ENCODE measurements at places on chromosomes 3 and 15. TPM values are rescaled to one million over a fixed set of nuclear protein-coding genes. Genes with fewer than 3 reads are reported as not detected.

DNA sequence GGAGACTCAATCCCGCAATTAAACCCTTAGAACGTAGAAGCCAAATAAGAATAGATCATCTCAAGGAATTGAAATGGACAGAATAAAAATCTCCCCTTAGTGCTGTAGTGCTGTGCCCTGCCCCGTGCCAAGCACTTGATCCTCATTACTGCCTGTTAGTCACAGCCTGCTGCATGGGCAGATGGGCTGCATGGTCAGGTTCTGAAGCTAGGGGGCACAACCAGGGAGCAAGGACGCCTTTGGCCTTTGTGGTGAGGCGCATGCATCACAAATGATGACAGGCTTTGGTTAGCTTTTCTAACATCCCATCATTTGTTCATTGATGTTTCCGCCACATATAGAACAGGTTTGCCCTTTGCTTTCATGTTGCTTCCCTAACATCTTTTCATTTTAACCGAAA lies 336.3 kb upstream of the ADAMTS9 start:
- DNase-seq = no peak

- DNase-seq = no peak
Observed at GRCh38 chr3:135348690-135349089, 553.6 kb downstream of the EPHB1 start.

The RLBP1 gene
- not detected for polyA plus RNA-seq

- no peak for DNase-seq
Observed at GRCh38 chr3:138323971-138324370, 5.7 kb downstream of the NME9 start.

DNA sequence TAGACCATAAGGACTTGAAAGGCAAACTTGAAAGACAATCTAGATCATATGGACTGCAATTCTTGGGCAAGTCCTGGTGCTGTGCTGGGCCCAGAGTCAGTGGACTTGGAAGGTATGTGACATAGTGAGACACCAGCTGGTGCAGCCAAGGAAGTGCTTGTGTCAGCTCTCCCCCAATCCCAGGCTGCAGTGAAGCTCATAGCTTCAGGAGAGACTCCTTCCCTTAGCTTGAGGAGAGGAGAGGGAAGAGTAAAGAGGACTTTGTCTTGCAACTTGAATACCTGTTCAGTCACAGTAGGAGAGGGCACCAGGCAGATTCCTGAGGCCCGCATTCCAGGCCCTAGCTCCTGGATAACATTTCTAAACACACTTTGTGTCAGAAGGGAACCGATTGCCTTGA lies 127.4 kb upstream of the ZPLD1 start:
- DNase-seq = no peak

GRCh38 chr3:43892526-43892925 lies 201.8 kb downstream of the ABHD5 start:
- DNase-seq = no peak

The SPATA12 gene
- polyA plus RNA-seq = not detected

DNA sequence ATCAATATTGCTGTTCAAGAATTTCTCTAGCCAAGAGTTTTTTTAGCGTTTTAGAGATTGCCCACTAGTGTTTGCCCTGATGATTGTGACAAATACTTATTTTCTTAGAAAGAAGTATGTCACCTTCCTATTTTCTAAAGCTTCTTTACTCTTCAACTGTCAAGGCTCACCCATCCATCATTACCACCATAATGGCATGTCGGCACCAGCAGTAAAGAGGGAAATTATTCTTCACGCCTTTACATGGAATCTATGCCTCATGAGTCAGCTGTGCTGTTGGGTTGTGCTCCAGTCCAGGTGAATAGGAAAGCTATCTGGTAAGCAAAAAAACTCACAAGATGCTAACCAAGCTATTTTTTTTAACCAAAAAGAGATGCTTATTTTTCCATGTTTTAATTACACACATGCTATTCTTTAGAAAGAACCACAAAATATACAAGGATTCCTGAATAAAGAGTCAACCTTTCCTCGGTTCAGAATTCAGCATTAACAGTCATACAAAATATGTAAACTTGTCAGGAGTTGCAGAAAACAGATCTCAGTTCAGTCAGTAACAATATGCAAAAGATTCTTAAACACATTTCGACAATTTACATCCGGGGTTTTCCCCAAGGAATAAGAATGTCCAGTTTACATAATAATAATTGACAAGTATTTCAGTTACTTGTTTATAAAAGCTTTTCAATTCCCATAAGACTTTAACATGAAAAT lies 128.0 kb downstream of the ATP8B4 start:
- no peak for DNase-seq

- DNase-seq = peak; percentile 95
Observed at GRCh38 chr3:120742198-120742848, at the start of the genes GTF2E1 and RABL3. GTF2E1 (plus strand) TSS chr3:120742744; CDS start chr3:120750553, 7,809 bp downstream. RABL3 (minus strand) TSS chr3:120742516; CDS start chr3:120742507, 9 bp downstream.

The MOBP gene
- not detected for polyA plus RNA-seq

GRCh38 chr3:181558870-181559269 lies 152.9 kb upstream of the SOX2 start:
- DNase-seq = peak; percentile 35

DNA sequence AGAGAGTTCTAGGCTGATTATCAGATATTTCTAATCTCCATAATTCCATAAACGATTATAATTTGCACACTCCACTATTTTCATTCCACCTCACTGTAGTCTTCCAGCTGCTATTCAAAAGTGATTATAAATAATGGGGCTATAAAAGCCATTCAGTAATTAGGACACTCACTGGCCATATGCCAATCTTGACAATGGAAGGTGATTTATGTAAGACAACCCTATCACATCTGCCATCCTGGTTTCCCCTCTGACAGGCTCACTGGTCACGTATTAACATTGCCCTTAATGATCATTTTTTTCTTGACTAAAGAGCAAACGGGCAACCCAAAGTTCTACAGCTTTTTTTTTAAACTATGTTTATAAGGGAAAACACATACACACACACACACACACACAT lies 402.4 kb downstream of the MAGI1 start:
- no peak for DNase-seq

The RETNLB gene
- not detected for polyA plus RNA-seq

DNA sequence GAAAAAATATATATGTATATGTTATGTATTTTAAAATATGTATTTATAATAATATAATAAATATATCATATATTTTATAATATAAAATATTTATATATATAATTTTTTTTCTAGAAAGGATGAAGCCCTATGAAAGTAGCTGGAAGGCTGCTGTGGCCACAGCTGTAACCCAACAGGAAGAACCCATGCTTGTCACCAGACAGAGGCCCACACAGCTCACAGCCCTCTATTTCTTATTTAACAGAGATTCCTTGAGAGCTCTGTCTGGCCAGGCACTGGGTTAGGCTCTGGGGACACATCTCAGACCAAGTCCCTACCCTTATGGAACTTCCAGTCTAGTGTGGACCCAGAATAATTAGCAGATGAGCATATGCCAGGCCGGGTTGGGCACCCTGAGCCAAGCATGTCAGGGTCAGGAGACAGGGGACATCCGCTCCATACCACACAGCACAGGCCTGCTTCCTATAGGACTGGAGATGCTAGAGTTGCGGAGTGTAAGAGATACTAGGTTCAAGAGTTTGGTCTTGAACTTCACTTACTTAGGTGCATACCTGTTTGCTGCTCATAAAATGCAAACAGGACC lies 20.5 kb downstream of the MGLL start:
- DNase-seq = no peak

The GPR27 gene
- 0.57 TPM for polyA plus RNA-seq

GRCh38 chr3:58093574-58094195 lies 85.5 kb downstream of the FLNB start:
- DNase-seq = no peak

- DNase-seq = no peak
Observed at GRCh38 chr3:32888739-32889138, 62.7 kb upstream of the CCR4 start.

- DNase-seq = no peak
Observed at GRCh38 chr3:58800940-58801339, 134.4 kb upstream of the FAM3D start.

GRCh38 chr3:127711021-127711695 lies 38.4 kb downstream of the ABTB1 start:
- no peak for DNase-seq

DNA sequence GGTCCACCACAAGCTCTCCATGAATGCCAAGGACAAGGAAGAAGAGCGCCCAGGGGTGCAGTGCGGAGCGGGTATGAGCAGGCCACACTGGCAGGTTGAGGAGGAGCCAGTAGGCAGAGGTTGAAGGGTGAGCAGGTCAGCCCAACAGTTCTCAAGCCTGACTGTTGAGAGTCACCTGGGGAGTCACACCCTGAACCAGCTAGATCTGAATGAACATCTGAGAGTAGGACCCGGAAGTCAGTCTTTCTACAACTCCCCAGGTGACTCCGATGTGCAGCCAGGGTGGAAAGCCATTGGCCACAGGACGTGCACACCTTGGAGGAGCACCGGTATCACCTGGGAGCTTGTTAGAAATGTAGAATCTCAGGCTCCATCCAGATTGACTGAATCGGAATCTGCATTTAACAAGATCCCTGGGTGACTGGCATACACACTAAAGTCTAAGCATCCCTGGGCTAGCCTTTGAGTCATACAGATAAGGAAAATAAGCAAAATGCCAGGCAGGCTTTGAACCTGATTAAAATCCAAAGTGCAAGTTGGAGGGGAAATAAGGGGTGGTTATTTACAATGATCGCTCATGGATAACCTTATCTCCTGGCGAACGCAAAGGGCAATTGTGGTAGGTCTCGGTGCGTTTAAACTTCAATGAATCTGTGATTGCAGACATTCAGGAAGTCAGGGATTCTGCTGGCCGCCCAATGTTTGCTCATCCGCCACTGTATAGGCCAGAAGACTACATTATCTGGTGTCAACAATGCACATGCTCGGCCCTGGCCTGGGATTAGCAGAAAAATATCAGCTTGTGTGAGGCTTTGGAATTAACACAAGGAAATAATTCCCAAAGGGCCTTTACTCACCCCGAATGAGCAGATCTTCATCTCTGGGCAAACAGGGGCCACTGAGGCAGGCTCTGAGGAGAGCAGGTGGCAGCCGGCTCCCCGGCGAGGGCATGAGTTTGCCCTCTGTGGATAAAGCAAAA lies 11.7 kb upstream of the LYZL4 start:
- DNase-seq = no peak

The CPB1 gene
- 0.08 TPM for polyA plus RNA-seq

DNA sequence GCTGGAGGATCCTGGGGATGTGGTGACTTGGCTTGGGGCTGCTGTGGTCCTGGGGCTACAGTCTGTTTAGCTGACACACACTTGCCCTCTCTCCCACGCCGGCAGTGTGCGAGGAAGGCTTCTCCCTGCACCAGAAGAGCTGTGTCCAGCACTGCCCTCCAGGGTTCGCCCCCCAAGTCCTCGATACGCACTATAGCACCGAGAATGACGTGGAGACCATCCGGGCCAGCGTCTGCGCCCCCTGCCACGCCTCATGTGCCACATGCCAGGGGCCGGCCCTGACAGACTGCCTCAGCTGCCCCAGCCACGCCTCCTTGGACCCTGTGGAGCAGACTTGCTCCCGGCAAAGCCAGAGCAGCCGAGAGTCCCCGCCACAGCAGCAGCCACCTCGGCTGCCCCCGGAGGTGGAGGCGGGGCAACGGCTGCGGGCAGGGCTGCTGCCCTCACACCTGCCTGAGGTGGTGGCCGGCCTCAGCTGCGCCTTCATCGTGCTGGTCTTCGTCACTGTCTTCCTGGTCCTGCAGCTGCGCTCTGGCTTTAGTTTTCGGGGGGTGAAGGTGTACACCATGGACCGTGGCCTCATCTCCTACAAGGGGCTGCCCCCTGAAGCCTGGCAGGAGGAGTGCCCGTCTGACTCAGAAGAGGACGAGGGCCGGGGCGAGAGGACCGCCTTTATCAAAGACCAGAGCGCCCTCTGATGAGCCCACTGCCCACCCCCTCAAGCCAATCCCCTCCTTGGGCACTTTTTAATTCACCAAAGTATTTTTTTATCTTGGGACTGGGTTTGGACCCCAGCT lies 2.9 kb upstream of the FES start:
- no peak for DNase-seq

DNA sequence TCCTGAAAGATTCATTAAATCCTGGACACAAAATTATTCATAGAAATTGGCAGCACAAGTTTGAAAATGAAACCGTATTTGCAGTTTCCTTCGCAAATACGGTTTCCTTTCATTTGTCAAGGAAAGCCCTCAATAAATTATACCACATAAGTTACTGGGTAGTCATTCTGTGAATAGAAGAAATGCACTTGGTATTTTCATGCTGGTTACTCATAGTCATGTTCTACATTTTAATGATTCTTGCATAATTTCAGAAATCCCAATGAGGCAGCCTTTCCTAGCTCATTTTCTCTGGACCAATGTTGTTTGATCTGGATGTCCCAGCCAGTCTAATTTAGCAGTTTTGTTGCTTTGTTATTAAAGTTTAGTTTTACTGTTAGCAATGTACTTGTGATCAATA lies 43.2 kb downstream of the MINAR1 start:
- no peak for DNase-seq

- DNase-seq = no peak
Observed at GRCh38 chr3:11950576-11950975, 53.6 kb upstream of the SYN2 start.

The ANKRD34C gene
- polyA plus RNA-seq = 0.15 TPM

GRCh38 chr3:21229426-21230135 lies 521.4 kb downstream of the ZNF385D start:
- no peak for DNase-seq

DNA sequence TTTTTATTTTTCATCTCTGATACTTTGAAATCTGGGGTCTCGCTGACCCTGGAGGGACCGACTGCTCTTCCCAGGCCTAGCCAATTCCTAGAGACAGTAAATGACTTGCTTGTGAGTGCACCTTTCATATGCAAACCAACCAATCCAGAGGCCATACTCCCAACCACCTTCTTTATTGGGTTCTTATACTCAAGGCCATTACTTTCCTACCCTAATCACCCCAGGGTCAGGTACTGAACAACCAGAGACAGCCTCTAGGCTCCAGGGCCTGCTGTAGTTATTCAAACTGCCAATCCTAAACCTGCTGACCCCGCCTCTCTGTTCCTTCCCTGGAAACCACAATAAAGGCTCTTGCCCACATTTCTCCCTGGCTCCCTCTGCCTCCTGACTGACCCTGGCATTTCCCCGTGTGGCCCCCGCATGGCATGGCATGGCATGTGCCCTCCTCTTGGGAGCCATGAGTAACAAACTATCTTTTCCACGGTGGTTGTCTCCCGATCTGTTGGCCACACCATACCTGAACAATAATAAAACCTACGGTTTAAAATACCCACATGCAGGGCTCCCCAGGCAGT lies 42.9 kb downstream of the ADCY5 start:
- DNase-seq = peak; percentile 24

- DNase-seq = no peak
Observed at GRCh38 chr3:172520301-172520831, 2.9 kb downstream of the TNFSF10 start.

The GOLGA6L9 gene
- 1.7 TPM for polyA plus RNA-seq

The TMEM158 gene
- polyA plus RNA-seq = 0.57 TPM

The SIDT1 gene
- 0.38 TPM for polyA plus RNA-seq
